Thymus (tissue), 14 donors: ENCODE measurements at places on chromosomes 4 and X.

DNA sequence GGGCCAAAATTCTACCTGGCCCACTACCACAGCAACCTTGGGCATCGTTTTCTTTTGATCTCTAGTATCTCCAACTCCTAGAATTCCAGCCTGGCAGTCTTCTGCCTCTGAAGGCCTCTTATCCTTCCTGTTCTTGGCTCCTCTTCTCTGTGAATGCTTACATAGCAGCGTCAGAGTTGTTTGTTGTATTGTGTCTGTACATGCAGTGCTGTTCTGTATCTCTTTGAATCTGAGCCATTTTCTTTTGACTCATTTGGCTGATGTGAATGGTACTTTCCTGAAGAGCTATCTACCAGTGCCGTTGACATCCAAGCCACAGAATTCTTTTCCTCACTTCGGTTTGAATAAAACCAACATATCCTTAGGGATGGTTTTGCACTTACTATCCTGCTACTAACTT, 79.2 kb downstream of the TMEM164 start:
- DNase-seq: no peak

GRCh38 chrX:17629519-17629918, 107.8 kb upstream of the SCML1 start:
- DNase-seq: no peak

GRCh38 chr4:130419211-130419975, 1323.4 kb downstream of the C4orf33 start:
- no peak for DNase-seq

GRCh38 chr4:1738410-1738809, 17.1 kb downstream of the TACC3 start:
- no peak for DNase-seq

DNA sequence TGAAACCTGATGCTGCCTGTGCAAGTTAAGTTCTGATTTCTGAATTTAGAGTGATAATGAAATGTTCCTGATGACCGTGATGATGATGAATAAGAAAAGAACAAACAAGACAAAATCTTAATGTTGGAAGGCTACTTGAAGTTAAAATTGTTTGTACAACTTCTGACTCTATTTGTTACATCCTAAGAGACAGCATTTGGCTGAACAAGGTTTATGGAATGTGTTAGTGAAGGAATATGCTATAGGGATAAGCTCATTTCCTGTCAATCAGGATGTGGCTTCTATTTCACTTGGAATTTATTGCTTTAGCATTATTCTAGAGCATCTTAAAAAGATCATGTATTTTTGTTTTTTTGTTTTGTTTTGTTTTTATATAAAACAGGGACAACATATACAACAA, 267.5 kb downstream of the FAT4 start:
- no peak for DNase-seq

GRCh38 chr4:90025248-90025647, 101.9 kb upstream of the CCSER1 start:
- no peak for DNase-seq

- DNase-seq: no peak
Observed at GRCh38 chrX:15177316-15177715, 92.6 kb downstream of the ASB9 start.

DNA sequence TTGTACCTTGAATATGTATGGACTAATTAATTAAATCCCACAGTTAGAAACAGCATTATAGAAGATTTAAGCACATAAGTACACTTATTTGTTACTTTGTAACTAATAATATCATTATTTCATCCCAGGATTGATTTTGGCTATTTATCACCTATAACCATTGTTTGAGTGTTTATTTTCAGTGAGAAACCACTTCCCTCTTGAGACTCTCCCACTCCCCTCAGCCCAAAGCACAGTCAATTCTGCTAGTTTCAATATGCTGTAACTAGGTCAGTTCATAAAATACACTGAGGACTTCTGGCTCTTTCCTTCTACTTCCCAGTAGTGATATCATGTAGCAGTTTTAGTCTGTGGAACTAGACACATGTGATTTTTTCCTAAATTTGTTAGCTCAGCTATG, 16.3 kb downstream of the OFD1 start:
- no peak for DNase-seq

- no peak for DNase-seq
Observed at GRCh38 chr4:36719425-36719824, 438.0 kb downstream of the DTHD1 start.

DNA sequence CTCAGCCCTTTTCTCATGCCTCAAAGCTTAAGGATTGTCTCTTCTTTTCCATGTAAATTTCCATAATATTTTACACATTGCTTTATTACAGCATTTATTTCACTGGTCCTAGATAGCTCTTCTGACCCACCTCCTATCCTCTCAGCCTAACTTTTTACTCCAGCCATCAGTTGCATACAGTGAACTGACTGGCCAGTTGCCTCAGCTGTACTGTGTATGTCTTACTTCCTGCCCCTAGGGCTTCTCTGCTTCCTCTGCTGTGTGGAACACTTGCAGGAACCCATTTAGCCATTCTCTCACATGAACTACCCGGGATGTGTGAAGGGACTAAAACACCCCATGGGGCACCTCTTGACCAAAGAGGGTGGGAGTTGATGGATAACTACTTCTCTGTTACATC, 18.0 kb downstream of the C4orf33 start:
- no peak for DNase-seq

DNA sequence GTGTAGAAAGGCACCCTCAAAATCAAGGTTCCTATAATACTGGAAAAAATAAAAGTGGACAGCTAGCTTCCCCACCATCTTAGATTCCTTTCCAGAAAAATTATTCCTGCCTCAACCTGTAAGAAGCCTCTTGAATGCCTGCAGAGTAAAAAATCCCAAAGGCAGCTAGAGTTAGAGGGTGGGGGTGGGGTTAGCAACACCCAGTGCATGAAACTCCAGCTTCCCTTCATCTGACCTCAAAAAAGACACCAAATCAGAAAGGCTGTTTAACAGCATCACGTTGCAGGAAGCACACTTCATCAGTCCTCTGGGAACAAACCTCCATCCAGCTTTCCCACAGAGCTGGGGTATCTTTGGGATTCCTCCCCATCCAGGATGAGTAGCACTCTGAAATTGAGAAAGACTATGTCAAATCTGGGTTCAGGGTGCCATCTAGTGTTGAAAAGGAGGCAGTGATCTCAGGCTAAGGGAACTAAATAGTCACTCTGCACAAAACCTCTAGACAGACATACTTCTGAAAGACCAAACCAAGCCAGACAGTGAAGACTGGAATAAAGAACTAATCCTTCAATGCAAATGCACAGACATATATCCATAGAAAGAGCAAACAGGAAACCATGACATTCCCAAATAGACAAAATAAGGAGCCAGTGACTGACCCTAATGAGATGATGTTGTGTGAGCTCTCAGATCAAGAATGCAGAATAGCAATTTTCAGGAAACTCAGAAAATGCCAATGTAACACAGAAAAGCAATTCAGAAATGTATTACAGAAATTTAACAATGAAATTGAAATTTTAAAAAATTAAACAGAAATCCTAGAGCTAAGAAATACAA, 97.9 kb downstream of the ARHGEF9 start:
- DNase-seq: peak; percentile 5

GRCh38 chr4:140049024-140049848, 104.7 kb downstream of the MAML3 start:
- DNase-seq: peak; percentile 73
